ENCODE measurements at places on chromosomes 4 and X.
A peak's percentile ranks its signal among the peaks of the same experiment; 100 is the strongest.

DNA sequence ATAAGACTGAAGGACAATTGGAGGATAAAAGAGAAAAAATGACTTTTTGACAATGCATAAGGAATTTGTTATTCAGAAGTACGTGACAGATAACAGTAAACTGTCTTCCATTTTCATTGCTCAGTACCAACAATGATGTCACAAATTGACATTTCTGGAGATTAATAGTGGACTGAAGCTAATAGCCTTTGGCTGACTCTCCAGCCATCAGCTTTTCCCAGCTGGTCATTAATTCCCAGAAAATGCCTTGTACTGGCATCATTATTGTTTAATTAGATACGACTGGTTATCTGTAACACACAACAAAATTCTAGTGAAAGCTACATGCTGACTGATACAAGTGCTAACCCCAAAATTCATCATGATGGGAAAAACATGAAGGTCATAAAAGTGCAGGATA, 147.9 kb upstream of the FGF13 start:
- no peak for DNase-seq

DNA sequence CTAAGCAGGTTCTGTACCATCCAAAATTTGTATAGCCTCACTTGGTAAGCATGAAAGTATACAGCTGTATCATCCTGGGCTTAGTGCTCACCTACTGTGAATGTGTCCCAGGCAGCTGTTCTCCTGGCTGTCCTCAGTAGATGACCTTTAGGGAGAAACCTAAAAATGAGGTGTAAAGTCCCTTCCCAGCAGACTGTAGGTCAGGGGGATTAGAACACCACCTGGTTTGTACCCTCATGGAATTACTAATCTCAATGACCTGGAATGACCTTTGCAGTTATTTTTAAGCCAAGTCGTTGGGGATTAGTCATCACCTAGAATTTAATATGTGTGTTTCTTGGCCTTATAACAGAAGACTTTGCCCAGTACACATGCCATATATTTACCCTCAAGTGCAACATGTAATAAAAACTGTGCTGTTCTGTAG, 39.1 kb upstream of the MBTPS2 start:
- no peak for DNase-seq

DNA sequence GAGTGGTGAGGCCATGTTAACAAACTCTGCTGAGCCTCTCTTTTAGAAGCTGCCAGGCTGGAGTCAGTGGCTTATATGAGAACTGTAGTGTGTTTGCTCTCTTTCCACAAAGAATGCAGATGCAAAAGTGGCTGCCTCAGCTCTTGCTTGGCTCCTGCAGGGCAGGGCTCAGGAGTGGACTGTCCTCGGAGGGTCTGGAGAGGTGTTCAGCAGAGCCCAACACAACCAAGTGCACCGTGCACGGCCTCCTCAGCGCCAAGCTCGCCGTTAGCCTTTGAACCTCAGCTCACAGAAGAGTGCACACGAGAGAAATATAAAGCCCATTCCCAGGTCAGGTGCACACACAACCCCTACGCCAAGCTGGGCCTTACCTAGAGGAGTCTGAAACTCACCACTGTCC, 82.8 kb downstream of the C4orf51 start:
- DNase-seq, result no peak

DNA sequence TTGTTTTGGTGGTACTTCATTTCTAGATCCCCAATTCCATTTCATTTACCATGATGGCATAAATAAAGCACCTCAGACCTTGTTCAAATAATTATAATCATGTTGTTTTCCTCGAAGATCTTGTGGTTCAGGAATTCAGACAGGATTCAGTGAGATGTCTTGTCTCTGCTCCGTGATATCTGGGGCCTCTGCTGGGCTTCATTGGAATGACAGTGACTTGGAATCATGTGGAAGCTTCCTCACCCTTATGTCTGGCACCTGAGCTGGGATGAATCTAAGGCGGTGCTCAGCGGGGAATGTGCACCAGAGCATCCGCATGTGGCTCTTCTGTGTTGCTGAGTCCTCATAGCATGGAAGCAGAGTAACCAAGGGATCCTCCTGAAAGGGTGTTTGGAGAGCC, 132.2 kb downstream of the VEGFC start:
- no peak for DNase-seq

GRCh38 chr4:126215759-126216158, 901.0 kb downstream of the FAT4 start:
- no peak for DNase-seq

- DNase-seq, result peak; percentile 13
Measured at GRCh38 chr4:72568959-72569718, at the start of gene ADAMTS3. TSS of gene ADAMTS3 (minus strand) at chr4:72569221. CDS start at chr4:72568762, 459 bp downstream.

GRCh38 chr4:80153874-80154544, 43.3 kb upstream of the PRDM8 start:
- DNase-seq, result no peak

GRCh38 chr4:121306931-121307330, 73.9 kb downstream of the QRFPR start:
- no peak for DNase-seq

DNA sequence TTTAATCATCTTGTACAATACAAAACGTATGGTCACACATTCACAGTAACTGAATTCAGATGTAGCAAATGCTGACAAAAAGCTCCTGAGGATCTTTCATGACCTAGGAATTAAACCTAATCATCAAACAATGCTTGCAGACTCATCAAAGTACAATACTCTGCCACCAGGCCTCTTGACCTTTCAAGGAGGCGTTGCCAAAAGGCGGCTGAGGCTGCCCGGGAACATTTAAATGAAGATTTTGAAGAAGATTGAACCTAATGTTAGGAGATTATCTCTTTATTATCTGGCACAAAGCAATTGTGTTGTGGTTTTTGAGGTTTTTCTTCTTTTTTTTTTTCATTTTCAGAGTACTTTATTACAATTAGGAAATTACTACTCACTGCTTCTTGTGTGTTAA, 340.5 kb downstream of the GALNTL6 start:
- no peak for DNase-seq

GRCh38 chr4:15942283-15942682, 3.7 kb upstream of the FGFBP1 start:
- DNase-seq, result no peak

GRCh38 chrX:9147726-9148125, 113.8 kb upstream of the FAM9B start:
- no peak for DNase-seq

DNA sequence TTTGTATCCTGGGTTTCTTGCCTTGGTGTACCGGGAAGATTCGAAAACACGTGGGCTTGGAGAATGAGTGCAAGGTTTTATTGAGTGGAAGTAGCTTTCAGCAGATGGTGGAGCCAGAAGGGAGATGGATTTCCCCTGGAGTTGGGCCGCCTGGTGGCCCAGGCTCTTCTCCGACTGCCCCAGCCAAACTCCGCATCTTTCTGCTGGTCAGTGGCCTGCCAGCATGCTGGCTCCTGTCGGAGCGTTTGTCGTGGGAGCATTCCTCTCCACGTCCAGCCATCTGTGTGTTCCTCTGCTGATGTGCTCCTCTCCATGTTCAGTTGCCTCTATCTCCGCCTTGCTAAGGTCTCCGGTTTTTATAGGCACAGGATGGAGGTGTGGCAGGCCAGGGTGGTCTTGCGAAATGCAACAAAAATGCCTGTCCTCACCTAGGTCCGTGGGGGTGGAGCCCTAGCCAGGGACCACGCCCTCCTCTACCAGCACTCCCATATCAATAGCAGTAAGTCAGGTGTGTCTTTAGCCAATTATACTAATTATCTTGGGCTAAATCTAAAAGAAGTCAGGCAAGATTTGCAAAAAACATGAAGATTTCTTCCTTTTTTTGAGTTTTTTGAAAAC, 745.8 kb upstream of the AMOT start:
- DNase-seq, result no peak

DNA sequence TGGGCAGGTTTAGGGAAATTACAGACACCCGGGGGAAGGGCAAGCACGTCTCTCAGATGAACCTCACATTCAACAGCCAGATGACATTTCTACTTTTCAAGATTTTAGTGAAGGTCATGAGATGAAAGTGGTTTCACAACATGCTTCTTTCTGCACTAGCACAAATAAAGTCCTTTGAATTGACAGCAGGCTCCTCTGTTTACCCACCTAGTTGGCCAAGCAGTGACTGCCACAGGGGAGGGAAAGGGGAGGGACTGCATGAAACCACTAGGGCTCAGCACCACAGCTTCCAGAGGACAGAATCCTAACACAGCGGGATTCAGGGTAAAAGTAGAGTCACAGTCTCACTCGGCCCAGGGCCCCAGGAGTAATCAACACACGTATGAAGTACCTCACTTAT, 6.2 kb downstream of the RAB40A start:
- DNase-seq, result no peak

DNA sequence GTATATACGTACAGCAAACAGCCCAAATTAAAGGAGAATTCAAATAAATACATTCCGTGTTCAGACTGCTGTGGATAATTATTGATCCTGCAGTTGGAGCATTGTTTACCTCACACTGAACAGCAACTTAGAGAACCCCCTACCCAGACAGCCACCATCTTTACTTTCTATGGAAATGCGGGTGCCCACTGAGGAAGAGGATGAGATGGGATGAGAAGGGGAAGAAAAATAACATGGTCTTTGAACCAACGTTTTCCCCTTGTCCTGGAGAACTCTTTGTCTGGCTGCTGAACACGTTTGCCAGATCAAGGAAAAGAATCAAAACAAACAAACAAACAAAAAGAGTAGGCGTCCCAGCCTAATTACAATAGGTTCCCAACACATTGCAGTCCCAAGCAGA, 1.5 kb downstream of the TSPAN5 start:
- DNase-seq, result no peak

All from nucleus accumbens (tissue), 56 donors.